Tracheal epithelial cell (primary cell): ENCODE measurements at places on chromosomes 3 and 15. TPM values are rescaled to one million over a fixed set of nuclear protein-coding genes. Genes with fewer than 3 reads are reported as not detected.

IL20RB gene
- 86.8 and 233 TPM in 2 replicates for total RNA-seq

CLRN1 gene
- total RNA-seq = not detected in 2 replicates

ARGFX gene
- not detected in 2 replicates for total RNA-seq

LMAN1L gene
- total RNA-seq = 0.21 TPM in 1 of 2 replicates, not detected in the other

CD96 gene
- not detected in 2 replicates for total RNA-seq
